ENCODE measurements at places on chromosomes 11 and 22.

GRCh38 chr22:44463151-44463550, 34.9 kb downstream of the RTL6 start:
- DNase-seq: no peak

DNA sequence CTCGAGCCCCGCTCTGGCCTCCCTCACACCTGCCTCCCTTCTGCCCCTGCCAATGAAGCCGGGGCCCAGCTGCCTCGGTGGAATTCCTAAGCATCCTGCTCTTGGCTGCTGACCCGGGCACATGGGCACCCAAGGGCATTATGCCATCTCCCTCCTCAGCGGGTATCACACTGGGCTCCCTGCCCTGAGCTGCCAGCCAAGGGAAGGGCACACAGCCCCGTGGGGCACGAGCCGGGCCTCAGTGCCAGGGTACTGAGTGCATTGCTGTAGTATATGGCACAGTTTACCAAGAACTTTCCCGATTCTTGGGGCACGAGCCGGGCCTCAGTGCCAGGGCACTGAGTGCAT, 43.8 kb upstream of the JAM3 start:
- no peak for DNase-seq

GRCh38 chr11:73912026-73912425, 35.2 kb downstream of the PAAF1 start:
- DNase-seq: no peak

DNA sequence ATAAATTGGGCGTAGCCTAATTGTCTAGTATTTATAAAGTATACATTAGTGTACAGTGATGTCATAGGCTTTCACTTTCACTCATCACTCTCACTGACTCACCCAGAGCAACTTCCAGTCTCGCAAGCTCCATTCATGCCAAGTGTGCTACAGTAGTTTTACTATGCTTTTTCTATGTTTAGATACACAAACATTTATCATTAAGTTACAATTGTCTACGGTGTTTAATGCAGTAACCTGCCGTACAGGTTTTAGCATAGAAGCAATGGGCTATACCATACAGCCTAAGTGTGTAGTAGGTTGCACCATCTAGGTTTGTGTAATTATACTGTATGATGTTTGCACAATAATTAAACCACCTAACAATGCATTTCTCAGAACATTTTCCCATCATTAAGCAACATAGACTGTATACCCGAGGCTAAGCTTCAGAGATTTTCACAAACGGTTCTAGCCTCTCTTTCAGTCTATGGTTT, 17.5 kb downstream of the OR9G1 start:
- no peak for DNase-seq

- DNase-seq: no peak
Observed at GRCh38 chr11:17563231-17563646, 16.2 kb downstream of the OTOG start.

DNA sequence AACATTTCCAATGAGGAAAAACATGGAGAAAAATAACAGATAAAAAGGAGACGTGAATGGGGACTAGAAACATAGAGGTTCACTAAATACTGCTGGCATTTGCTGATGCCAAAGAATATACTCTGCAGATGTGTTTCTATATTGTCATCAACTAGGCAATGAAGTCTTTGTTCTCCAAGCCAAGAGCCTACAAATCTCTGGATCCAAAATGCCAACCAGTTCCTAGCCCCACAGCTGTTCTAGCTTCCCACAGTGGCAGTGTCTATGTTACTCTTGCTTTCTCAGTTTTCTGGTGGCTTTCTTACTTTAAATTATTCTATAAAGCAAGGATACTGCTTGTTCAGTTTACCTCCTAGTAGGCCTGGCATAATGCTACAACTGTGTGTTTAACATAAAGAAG, 977.9 kb upstream of the CCDC90B start:
- DNase-seq: no peak

DNA sequence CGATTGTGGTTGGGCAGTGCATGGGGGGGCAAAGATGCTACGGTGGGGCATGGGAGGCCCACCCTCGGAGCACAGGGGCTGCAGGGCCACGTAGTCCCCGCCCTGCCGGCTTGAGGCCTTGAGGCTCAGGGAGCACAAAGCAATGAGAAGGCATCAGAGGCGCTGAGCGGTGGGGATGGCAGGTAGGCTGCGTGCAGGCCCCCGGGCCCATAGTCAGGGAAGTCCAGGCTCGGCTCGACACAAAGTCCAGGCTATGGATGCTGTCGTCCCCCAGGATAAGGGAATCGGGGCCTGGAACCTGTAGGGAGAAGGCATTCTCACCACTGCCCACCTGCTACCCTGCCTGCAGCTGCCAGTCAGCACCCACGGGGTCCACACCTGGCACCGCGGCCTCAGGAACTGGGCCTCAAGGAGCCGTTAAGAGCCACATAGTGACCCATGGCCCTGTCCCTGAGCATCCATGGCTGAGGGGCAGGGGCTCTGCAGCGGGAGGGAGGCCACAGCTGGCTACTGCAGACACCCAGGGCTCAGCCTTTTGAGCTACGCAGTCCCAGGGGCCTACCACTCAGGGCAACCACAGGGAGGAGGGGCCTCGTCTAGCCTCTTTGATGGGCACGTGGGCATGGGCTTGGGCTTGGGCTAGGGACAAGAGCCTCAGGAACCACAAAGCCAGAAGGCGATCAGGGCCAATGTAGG, 179.7 kb downstream of the IGLL1 start:
- no peak for DNase-seq

DNA sequence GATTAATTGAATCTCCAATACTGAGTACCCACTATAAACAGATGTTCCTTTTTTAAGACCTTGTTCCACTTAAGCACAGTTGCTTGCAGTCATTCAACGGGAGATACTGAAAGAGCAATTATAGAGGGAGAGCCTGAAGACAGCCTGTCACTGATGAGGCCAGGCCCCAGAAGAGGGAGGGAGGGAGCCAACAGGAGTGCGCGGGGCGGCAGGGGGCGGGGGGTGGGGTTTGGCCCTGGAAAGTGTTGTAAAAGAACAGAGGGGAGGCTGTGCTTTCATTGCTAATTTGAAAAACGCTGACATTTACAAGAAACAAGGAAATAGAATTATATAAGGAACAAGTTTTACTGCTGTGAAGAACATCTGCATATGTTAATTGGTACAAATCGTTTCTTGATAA, 53.1 kb downstream of the MAP6 start:
- no peak for DNase-seq

DNA sequence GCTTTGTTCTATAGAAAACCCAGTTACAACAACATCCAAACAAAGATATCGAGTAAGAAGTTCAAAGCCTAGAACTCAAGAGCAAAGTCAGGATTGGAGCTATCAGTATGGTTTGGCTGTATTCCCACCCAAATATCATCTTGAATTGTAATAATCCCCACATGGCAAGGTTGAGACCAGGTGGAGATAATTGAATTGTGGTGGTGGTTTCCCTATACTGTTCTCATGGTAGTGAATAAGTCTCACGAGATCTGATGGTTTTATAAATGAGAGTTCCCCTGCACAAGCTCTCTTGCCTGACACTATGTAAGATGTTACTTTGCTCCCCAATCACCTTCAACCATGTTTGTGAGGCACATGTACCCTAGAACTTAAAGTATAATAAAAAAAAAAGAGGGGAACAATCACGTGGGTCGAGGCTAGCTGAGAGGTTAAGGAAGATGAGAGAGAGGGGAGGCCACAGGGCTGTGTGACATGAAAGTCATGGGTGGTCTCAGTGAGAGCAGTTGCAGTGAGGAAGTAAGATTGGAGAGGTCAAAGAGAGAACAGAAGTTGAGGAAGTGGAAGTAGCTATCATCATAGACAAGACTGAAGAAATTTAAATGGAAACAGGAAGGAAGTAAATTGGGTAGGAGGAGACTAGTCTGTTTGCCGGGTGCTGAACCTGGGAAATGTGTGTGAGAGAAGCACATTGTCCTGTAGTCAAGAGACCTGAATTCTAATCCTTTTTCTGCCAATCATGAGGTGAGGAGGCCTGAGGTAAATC, 80.1 kb upstream of the CD44 start:
- DNase-seq: no peak

- no peak for DNase-seq
Observed at GRCh38 chr11:47354913-47355282, 2.4 kb upstream of the MYBPC3 start.

DNA sequence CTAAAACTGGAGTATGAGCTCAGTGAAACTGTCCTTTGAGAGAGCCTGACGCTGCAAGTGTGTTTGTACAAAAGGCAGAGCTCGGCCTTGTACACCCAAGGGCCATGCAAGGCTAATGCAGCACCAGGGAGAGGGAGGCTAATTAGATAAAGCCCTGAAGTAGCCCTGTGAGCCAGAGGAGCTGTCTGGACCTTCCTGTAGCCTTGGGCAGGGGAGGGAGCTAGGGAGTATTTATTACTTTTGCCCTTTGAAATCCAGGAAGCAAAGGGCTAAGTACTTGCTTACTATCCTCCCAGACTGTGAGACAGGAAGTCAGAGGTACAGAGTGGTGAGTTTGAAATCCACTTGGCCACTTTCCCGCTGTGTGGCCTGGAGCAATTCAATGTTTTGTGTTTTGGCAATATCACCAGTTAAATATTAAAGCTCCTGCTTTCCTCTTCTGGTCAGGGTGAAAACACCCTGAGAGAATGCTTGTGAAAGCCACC, 10.2 kb upstream of the LDHA start:
- DNase-seq: no peak
